Suprapubic skin (tissue), 4 donors: ENCODE measurements at places on chromosomes 6 and 20. TPM values are rescaled to one million over a fixed set of nuclear protein-coding genes. Genes with fewer than 3 reads are reported as not detected.

The EFCAB8 gene
- 0.76 TPM for total RNA-seq

DNA sequence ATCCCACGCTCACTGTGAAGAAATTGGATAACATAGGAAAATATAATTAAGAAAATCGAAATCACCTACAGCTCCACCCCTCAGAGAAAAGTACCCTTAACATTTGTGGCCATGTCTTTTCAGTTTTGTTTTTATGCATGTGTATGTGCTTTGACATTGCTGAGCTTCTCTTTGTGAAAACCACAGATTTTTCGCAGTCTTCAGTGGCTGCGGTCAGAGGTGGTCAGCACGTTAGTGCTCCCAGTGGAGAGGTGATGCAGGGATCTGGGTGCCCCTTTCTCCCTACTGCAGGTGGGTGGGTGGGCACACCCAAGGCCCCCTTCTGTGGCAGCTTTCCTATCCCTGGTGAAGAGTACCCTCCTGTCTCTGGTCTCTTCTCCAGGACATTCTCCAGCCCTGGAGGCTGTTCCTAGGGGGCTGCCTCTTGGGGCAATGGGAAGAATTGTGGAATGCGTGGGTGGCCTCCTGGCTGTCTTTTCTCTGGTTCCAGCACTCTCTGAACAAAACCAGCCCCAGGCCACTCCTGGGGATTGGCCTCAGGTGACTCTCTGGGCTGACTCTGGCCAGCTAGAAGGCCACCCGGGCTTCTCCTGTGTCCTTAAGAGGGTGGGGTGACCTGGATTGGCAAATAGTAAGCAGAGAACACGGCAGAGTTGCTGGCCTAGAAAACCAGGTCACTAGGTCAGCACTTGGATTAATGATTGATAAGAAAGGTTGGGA lies 49.8 kb upstream of the FANCE start:
- DNase-seq, result no peak

DNA sequence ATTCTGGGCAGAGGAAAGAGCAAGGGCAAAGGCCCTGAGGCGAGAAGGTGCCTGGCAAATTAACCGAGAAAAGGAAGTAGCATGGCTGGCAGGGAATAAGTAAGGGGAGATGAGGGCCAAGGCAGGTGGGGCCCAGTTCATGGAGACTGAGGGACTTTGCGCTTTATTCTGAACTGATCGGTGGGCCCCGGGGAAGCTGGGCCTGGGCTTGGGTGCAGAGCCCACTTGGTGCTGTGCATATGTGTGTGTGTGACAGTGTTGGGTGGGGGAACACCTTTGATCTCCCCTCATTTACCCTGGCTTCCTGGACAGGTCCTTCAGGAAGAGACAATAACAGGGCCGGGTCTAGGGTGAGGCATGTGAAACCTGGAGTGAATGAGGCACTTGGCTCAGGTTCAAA lies 2.9 kb upstream of the MDFI start:
- DNase-seq, result no peak

- no peak for DNase-seq
These were observed 1.1 kb upstream of the ADIG start for GRCh38 chr20:38579921-38580320.

DNA sequence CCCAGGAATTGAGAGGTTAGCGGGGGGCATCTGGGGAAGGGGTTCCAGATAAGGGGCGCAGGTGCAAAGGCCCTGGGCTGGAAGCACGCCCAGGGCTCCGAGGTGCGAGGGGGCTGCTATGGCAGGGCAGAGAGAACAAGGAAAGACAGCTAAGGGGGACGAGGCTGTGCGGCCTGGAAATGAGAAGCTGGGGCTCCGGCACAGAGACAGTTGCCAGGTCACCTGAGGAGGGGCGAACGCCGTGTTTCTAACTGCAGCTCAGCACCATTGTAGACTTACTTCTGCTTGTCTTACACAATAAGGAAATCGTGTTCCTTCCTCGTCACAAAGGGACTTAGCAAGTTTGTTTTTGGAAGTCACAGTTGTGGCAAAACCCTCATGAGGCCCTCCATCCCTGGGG lies 68.9 kb upstream of the TBXT start:
- DNase-seq, result no peak

The FOXF2 gene
- total RNA-seq, result 1.3 TPM

The CLPSL2 gene
- not detected for total RNA-seq

DNA sequence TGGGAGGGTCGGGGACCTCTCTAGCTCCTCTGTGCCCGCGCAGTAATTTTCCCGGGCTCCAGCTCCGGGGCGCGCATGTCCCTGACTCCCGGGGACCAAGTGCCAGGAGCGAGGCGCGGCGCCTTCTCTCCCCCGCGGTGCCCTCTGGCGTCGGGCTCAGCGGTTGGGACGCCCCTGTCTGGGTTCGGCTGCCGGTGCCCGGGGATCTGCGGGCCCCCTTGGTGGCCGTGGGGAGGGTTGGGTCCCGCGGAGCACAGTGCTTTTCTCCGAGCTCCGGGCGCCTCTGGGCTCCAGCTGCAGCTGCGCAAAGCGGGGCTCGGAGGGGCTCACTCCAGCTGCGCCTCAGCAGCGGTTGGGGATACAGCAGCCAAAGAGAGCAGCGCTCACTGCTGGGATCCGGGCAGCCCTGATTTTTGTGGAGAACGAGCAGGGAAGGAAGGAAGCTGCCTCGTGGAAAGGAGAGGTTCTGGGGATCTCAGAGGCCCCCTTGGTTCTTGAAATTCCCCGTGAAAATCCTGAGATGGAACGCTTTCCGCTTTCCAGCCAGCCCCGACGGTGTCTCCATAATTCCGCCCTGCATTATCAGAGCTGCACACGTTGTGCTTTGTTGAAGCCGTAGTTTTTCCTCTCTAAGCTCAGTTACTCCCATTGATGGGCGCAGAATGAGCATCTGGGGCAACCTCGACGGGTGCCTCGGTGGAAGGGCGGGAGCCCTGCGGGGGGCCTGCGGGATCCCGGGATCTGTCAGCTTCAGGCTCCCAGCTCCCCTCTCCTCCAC lies 861 bp downstream of the PPP1R14C start:
- DNase-seq, result no peak

DNA sequence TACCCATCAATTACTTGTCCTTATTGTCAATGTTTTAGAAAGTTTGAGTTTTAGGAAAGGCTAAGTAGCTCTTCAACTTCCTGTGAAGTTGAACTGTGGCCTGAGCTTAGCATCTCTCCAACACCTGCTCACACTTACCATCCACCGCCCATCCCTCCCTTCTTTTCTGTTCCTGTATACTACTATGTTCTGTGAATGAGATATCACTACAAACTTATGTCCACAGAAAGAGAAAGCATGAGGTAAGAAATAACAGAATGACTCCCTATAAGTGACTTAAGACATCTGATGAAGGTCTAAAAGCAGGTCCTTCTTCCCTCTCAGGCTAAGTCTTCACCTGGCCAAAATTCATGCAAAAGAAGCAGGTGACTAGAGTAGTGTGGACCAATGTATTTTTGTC lies 246.3 kb upstream of the PREP start:
- DNase-seq, result no peak

DNA sequence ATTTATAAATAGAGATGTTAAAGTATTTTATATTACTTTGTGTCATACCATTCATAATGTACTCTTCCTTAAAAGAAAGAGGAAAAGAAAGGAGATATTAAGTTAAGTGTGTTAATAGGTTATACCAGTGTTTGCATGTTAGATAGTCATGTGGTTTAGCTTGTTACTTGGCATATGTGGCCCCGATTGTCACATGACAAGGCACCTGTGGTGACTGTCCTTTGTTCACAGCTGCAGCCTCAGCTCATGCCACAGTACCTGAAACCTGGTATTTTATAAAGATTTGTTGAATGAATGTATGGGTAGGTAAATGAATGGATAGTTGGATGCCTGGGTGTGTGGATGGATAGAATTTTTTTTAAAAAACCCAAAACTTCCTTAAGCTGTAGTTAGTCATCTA lies 306.1 kb upstream of the FLRT3 start:
- DNase-seq, result no peak
